ENCODE measurements at places on chromosomes 3 and 15.

DNA sequence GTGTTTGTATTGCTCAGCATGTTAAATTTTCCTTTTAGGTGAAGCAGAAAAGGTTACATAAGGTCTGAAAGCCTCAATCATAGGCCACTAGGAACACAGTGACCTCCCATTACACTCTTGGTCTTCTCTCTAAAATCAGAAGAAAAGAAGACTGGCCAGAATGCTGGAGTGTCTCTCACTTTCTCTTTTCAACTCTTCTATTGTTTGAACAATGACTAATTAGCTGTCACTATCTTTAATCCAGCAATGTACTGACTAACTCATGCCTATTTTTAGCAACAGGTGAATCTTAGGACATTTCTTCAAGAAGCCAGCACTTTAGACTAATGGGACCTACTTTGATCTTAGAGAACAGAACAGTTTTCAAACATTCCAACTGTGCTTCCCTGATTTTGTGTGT lies 142.8 kb downstream of the TGFBR2 start:
- DNase-seq: no peak

- no peak for DNase-seq
Observed at GRCh38 chr3:175598740-175599139, 739.6 kb downstream of the NAALADL2 start.

GRCh38 chr3:126147932-126148683 lies 32.3 kb downstream of the ALDH1L1 start:
- DNase-seq: no peak

DNA sequence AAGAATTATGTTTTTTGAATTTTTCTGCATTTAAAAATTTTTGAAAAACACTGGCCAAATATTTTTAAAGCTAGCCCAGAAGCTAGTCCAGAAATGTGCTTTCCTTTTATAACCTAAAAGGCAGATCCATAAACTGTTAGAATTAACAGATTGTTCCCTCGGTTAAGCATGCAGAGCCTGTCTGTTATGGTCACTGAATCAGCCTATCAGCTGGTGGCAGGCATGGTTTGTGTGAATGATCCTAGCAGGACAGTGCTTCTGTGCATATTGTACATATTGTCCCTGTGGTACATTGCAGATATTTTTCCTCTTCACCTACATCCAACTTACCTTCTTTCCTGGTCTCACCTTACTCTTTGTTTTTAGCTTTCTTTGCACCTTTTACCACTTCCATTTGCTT lies 53.3 kb downstream of the RARB start:
- no peak for DNase-seq

DNA sequence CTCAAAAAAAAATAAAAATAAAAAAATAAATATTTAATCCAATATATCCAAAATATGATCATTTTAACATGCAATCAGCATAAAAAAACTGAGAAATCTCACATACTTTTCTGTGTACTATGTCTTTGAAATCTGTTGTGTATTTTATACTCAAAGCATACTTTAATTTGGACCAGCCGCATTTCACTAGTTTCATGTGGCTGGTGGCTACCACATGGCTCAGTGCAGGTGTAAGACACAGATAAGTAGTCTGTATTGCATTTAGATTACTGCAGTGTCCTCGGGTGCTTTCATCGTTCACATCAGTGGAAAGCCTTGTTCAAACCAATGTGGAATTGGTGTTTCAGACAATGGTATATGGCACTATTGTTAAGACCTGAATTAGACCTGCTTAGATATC lies 11.0 kb downstream of the CRTC3 start:
- no peak for DNase-seq

GRCh38 chr3:111033470-111034050 lies 38.1 kb upstream of the NECTIN3 start:
- DNase-seq: no peak

GRCh38 chr3:98583766-98584165 lies 9.6 kb downstream of the CPOX start:
- DNase-seq: no peak

- no peak for DNase-seq
Observed at GRCh38 chr3:44016818-44017217, 224.9 kb upstream of the TOPAZ1 start.

GRCh38 chr3:52140769-52141168 lies 13.5 kb downstream of the POC1A start:
- no peak for DNase-seq

DNA sequence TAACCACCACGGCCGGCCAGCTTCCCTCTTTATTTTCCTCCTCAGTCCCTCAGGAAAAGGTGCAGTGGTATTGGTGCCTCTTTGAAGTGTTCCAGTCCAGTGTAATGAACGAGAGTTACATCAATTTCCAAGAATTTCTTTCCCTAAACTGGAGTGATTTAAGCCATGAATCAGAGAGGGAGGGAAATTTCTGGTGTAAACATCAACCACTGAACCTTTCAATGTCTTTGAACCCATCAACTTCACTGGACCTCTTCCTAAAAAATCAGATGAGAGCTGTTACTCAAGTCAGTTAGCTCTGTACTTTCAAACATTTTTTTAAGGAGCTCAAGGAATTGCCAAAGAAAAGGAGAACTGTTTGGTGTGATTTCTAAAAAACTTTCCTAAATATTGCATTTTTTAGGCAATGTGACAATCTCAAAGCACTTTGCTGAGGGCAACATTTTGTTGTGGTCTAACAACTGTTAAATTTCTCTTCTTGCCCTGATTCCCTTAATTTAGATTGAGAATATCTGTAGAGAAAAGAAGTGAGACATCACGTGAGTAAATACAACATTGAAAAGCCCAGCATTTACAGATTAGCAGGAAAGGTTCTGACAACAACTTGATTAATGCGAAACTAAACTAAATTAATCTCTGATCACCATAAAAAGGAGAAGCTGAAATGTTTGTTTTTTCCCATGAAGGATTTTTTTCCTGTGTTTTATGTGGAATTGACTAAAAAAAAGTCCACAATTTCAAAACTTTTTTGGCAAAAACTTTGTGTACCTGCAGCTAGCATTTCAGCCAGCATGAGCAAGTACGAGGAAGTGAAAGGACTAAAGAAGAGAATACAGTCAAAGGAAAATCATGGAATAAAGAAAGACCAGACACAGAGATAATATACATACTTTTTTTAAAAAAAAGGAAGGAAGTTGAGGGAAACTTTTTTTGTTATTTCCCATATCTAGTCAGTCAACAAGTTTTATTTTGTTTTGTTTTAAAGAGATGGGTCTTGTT lies 9.1 kb upstream of the DAZL start:
- DNase-seq: no peak

DNA sequence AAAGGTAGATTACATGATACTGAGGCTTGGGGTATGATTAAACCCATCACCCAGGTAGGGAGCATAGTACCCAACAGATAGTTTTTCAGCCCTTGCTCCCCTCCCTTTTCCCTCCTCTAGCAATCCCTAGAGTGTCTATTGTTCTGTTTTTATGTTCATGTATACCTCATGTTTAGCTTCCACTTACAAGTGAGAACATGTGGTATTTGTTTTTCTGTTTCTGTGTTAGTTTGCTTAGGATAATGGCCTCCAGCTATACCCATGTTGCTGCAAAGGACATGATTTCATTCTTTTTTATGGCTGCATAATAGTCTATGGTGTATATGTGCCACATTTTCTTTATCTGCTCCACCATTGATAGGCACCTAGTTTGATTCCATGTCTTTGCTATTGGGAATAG lies 82.7 kb downstream of the MYLK start:
- no peak for DNase-seq

GRCh38 chr3:57066471-57066870 lies 6.0 kb downstream of the SPATA12 start:
- no peak for DNase-seq

GRCh38 chr3:65732051-65732935 lies 306.4 kb downstream of the MAGI1 start:
- peak; percentile 67 for DNase-seq

DNA sequence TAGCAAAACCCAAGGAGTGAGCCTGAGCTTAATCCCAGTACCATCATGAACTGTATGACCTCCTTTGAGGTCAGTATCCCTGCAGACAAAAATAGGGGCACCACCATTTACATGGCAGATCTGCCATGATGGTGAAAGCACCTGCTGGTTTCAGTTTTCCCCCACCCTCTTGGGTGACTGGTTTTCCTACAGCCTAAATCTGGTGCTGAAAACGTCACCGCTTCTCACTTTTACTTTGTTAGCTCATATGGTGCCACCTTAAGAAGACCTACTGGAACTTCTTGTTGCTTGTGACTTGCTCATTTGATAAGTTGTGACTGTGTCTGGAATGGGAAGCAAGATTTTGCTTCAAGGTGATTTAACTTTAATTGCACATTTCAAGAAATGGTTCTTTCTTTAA lies 5.1 kb downstream of the PPP1R2 start:
- no peak for DNase-seq

DNA sequence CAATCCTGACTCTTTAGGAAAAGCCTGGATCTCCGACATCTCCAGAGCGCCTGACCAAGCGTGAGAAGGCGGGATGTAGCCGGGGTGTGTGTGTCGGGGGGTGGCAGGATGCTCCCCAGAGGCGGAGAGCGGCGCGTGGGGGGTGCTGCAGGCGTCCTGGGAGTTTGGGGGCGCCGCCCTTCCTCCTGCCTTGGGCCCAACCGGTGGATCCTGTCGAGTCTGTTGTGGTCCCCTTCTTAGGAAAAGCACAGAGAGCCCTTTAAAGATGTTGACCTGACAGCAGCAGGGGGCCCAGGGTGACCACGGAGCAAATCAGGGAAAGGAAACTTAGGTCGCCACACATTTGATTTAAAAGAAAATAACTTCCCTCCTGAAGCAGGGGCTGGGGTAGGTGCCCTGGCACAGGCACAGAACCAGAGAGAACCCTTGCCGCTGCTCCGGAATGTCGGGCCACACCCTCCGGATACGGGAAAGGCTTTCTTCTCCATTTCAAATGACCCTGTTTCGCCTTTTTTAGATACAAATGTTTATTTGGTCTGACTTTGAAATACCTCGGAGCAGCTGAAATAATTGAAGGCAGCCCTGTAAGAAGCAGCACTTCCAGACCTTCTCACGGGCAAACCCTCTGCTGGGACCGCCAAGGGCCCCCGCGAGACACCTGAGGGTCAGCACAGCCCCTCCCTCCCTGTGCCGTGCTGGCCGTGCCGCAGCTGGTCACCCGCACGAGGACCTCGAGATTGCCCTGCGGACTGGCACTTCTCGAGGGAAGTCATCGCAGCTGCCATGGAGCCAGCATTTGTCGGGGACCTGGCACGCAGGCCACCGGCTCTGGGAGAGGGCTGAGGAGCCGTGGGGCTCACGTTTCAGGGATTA lies 102.9 kb upstream of the KLF13 start:
- DNase-seq: no peak

DNA sequence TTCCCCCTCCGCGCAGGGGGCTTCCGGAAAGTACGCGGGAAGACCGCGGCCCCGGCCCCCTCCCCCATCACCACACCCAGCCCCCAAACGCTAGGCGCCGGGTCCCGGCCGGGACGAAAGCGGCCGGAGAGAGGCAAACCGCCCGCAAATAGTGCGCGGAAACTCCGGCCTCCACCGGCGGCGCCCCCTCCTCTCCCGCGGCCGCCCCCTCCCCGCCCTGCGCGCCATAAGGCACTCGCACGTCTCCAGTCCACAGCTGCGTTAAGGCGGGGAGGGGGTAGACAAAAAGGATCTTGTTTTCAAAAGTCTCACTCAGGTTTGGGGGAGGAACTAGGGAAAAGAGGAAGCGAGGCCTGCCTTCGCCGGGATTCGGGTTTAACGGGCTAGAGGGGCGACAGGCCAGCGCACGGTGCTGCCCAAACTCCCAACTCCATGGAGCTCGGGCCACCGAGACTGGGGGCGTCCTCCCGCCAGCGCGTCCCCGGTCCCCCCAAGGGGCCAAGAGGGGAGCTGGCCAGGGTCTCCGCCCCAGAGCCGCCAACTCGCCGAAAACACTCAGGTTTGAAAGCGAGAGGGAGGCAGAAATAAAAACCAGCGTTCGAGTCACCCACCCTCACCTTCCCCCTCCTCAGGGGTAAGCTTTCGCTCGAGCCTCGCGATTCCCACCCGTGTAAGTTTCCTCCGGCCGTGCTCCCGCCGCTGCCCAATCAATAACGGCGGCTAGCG lies 1.8 kb downstream of the ANP32A start:
- DNase-seq: peak; percentile 51

DNA sequence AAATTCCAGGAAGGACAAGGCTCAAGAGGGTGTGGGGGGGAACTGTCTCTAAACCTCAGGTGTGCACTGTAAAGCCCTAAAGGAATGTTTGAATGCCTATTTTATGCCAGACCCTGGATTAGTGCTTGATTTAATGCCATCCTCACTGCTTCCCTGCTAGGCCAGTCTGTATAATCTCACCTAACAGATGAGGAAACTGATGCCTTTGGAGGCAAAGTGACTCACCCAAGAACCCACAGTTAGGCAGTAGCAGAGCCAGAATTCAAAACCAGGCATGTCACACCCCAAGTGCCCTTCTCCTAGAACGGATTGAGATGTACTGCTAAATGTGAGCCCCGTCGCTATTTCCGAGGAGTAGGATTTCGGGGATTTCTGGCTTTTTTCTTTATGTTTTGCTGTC lies 7.8 kb downstream of the CAMK1 start:
- no peak for DNase-seq

- no peak for DNase-seq
Observed at GRCh38 chr3:60250206-60250605, 1001.0 kb downstream of the FHIT start.

GRCh38 chr3:46132565-46132964 lies 75.5 kb downstream of the CCR1 start:
- DNase-seq: no peak

DNA sequence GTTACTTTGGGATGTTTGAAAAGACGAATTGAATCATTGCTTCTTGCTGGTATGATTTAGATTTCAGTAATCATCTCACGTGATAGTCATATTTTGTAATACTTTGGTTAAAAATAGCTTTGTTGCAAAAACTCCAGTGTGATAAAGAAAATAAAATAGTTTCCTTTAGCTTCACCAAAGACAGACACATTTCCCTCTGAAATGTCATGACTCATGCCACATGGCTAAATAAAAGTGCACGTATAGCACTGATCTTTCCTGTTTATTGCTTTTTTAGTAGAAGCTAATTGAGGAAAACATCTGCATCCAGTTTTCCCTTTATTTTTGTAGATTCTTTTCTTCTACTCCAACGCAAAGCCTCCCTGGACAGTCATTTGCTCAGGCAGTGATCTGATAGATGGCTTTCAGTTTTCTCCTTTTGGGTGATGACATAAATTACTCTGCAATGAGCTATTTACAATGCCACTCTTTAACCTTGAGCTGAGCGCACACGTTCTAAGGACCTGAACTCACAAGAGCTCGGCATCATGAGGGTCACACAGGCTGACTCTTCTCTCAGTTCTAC lies 84.9 kb downstream of the ARNT2 start:
- peak; percentile 52 for DNase-seq

GRCh38 chr15:57032338-57032737 lies 113.9 kb downstream of the TCF12 start:
- no peak for DNase-seq

- DNase-seq: peak; percentile 56
Observed at GRCh38 chr15:36358094-36358493, 221.3 kb upstream of the CDIN1 start.
